Activated naive CD4-positive, alpha-beta T cell treated with anti-CD3 and anti-CD28 coated beads, Interleukin-2, amount 10 ng/mL, durations not matched to agents 7 days and 5 days (primary cell): ENCODE measurements at places on chromosomes 5 and 9.

- no peak for DNase-seq
Observed at GRCh38 chr5:43370352-43370751, 41.8 kb downstream of the CCL28 start.

GRCh38 chr5:57166276-57166675 is 7.6 kb upstream of the GPBP1 start:
- no peak for DNase-seq

GRCh38 chr5:39543335-39543734 is 118.6 kb upstream of the DAB2 start:
- no peak for DNase-seq

DNA sequence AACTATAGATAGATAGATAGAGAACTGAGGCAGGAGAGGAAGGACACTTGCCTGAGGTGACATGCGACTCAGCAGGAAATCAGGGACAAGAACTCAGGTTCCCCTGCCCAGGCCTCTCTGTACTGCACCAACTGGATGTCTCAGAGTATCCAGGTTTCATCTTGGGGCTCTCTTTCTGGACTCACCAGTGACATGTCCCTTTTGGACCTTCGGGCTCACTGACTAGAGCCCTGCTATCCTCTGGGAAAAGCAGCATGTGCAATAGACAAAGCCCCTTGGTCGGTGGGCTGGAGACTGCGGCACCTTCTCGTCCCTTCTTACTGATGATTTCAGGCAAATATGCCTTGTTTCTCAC is 104.5 kb downstream of the RGS3 start:
- peak; percentile 16 for DNase-seq

- DNase-seq, result no peak
Observed at GRCh38 chr9:84478996-84479395, 138.4 kb upstream of the SLC28A3 start.

GRCh38 chr9:95724253-95724991 is 151.1 kb upstream of the ERCC6L2 start:
- DNase-seq, result peak; percentile 84

- DNase-seq, result peak; percentile 42
Observed at GRCh38 chr5:7851617-7852289, 820 bp upstream of the CFAP90 start.

DNA sequence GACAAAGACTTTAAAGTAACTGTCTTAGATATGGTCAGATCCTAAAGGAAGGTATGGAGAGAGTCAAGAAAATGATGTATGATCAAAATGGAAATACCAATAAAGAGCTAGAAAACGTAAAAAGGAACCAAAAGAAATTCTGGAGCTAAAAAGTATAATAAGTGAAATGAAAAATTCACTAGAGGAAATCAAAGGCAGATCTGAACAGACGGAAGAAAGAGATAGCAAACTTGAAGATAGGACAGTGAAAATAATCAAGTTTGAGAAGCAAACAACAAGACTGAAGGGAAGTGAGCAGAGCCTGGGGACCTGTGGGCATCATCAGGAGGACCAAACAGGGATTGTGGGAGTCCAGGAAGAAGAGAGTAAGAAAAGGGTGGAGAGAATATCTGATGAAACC is 115.4 kb downstream of the EHMT1 start:
- no peak for DNase-seq

- no peak for DNase-seq
Observed at GRCh38 chr9:136411378-136411777, 920 bp downstream of the PMPCA start.

- no peak for DNase-seq
Observed at GRCh38 chr9:16417161-16417560, 453.3 kb downstream of the BNC2 start.

GRCh38 chr5:172492097-172492840 is 37.9 kb upstream of the SH3PXD2B start:
- DNase-seq, result no peak

- DNase-seq, result no peak
Observed at GRCh38 chr5:181076920-181077319, 36.9 kb downstream of the BTNL9 start.

DNA sequence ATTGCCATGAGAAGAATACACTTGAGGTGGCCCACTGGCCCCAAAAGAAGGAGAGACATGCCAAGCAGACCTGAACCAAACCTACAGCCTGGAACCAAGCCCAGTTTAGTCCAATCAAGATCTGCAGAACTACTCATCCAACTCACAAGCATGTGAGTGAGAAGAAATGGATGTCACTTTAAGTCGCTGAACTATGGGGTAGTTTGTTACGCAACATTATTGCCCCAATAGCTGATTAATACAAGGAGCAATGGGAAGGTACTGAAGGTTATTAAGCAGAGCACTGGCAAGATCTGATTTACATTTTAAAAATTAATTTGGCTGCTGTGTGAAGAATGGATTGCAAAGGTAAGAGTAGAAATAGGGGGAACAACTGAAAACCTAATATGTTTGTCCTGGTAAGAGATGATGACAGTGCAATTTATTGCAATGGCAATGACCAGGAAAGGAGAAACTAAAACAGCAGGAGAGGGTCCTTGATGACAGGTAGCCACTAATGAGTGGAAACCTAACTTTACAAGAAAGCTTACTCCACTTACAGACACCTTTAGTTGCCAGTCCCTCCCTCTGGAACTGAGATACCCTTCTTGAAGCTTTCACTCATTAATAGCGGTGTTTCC is 132.9 kb upstream of the GRIA1 start:
- no peak for DNase-seq

- no peak for DNase-seq
Observed at GRCh38 chr5:98909363-98909762, 19.4 kb downstream of the CHD1 start.

DNA sequence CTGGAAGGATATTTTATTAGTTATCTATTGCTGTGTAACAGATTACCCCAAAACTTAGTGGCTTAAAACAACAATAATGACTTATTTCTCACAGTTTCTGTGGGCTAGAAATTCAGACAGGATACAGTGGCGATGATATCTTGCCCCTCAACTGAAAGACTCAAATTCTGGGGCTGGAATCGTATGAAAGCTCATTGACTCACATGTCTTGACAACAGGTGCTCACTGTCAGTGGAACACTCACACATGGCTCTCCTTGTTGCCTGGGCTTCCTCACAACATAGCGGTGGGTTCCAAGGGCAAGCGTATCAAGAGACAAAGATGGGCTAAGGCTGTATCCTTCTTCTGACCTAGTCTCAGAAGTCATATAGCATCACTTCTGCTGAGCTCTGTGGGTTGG is 3.7 kb upstream of the GNPDA1 start:
- DNase-seq, result peak; percentile 55

DNA sequence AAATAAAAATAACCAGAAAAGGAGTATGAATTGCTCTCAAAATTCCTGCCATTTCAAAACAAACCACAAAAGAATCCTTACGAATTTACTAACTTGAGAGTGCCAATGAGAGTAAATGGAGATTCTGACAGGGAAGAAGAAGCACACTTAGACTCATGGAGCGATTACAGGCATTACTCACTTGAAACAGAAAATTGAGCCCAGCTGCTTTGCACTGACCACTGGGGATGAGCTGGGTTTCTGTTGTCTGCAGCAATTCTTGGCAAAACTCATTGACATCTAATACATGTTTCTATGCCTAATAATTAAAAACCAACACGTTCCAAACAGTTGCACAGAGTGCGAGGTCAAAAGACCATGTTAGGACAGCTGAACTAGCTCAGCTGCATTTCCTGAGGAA is 731.6 kb downstream of the DNAH5 start:
- no peak for DNase-seq

GRCh38 chr9:91451431-91452270 is 28.0 kb upstream of the NFIL3 start:
- no peak for DNase-seq

DNA sequence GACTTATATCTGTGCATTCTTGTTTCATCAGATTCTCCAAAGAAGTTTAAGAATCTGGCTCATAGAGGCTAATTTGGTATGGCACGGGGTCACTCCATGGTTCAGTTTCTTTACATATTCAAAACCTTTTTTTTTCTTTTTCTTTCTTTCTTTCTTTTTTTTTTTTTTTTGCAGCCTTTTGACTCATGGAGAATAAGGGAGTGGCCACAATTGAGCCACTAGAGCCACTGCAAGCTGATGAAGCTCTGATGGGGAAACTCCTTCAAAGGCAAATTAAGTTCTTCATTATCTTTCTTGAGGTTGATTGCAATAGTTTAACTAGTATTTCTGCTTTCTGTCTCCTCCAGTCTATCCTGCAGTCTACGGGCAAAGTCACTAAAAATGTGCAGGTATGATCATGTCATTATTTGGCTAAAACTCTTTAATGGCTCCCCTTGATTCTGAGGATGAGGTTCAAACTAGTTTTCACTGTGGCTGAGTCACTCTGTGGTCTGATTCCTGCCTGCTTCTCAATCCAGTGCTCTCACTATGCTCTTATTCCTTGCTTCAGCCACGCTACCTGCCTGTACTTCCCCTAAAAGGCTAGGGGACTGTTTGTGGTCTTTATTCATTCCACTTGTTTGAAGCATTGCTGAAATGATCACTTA is 93.5 kb upstream of the RIOK2 start:
- DNase-seq, result no peak
